ENCODE measurements at places on chromosomes 7 and 10.

- DNase-seq, result peak; percentile 73
Observed at GRCh38 chr10:99560277-99561126, 27.8 kb downstream of the NKX2-3 start.

DNA sequence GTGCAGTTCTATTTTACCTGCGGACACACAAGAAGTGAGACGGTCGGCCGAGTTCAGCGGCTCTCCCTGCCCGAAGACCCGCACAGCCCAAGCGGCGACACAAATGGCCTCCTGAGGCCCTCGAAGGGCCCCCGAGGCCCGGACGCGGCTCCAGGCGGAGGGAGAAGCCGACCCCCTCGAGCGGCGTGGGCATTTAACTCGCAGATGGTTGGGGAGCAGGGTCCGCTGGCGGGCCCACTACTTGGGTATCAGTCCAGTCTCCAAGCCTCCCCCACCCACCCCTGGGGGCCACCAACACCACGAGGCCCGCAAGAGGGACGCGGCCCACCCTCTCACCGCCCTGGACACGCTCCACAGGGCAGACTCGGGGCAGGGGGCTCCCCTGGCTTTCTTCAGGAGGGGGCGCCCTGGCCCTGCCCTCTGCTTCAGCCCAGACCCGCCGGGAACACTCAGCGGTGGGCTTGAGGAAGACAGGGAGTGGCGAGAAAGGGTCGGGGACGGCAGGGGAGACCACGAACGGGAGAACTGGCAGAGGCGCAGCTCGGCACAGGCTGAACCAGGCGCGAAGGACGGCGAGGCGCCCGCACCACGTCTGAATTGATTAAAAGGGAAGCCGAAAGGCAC is 1.7 kb downstream of the IGF2BP3 start:
- peak; percentile 46 for DNase-seq

GRCh38 chr10:72328045-72328828 is 26.5 kb downstream of the DNAJB12 start:
- DNase-seq, result peak; percentile 79

GRCh38 chr7:156519070-156519469 is 121.5 kb upstream of the RNF32 start:
- no peak for DNase-seq

DNA sequence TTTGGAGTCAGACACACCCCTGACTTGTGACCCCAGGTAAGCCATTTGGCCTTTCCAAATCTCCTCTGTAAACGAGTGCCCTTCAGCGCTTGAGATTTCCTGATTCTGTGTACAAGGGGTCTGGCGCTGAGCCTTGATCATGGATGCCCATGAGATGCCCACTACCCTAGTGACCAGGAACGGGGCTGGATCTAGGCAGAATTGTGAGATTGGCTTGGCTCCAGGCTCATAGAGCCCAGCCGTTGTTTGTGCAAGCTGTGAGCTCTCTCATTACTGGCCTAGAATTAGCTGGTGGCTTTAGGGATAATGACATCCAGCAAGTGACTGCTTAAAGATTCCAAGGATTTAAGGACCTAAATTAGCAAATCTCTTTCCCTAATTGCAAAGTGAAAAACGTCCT is 84.9 kb downstream of the CAMK1D start:
- DNase-seq, result no peak

DNA sequence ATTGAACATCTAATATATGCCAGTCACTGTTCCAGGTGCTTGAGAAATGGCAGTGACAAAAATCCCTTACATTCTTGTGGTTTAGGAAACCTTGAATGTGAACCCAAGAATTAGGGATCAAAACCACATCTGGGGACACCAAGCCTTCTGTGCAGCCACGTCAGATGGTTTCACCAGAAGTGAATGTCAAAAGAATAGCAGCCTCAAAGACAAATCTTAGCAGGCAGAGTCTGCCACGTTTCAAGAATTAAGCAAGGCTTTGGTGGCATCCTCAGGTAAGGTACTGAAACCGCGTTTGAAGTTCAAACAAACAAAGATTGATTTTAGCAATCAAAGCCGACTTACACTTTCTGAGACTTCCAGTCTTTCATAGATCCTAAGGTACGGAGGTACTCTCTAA is 225.5 kb upstream of the GNAI1 start:
- no peak for DNase-seq

- DNase-seq, result no peak
Observed at GRCh38 chr10:2989292-2989947, 77.9 kb upstream of the PFKP start.

DNA sequence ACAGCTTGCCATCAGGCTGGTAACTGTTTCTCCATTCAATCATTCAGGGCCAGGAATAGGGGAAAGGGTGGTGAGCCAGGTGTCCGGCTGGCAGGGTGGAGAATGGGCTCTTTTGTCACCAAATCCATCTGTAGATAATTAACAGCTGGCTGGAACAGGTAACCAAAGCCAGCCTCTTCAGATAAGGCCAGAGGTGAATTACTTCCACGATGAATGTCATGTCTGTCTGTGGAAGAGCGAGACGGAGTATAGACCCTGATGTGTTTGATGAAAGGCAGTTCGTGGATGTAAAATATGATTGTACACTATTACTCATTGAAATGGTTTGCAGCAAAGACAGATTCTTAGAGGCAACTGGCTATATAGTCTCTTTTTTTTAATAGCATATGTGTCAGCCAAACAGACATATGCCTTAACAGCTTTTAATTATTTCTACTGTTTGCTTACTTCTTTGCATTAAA is 149.8 kb downstream of the KLF6 start:
- DNase-seq, result no peak

DNA sequence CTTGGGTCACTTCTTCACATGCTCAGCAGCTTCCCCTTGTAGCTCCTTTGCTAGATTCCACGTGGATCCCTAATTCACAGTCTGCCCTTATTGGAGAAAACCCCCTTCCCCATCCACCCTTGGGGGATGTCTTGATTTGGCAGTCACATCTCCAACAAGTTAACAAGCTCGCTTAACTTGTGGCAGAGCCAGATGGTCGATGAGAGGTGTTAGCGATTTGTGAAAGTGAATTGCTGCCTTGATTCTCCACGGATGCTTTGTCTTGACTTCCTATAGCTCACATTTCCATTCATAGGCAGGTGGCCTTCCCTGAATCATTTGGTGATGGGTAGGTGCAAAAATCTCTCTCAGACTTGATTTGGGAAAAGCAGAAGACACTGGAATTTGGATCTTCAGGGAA is 387.9 kb downstream of the TCERG1L start:
- no peak for DNase-seq
